ENCODE measurements at places on chromosomes 4 and X.

GRCh38 chrX:19670321-19670750, 155.0 kb upstream of the MAP3K15 start:
- peak; percentile 54 for DNase-seq

GRCh38 chr4:142858446-142858845, 12.3 kb upstream of the INPP4B start:
- DNase-seq: no peak

DNA sequence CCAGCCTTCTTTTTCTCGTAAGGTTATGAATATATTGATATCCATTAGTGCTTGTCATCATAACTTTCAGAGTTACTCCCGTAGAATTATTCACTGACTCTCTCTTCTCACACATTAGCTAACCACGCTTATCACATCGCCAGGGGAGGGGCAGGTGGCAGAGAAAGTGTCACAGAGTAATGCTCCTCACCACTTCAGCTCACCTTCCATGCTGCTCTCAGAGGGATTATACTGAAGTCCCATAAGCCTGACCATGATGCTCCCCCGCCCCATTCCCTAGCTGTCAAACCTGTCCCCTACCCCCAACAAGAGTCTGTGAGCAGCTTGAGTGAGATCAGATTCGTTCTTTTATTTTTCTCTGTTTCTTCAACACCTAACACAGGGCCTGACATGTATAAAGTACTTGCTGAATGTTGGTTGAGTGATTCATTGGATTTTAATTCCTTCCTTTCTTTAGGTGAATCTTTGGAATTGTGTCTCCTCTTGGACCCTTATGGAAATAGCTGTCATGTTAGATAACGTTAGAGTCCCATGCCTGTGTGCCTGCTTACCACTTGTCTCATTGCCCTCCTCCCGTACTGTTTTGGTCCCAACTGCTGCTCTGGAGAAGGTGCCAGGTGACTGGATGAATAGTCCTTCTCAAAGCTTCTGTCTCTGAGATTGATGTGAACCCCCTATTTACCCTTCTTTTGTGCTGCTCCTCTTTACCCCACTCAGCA, 55.1 kb downstream of the RS1 start:
- DNase-seq: no peak

DNA sequence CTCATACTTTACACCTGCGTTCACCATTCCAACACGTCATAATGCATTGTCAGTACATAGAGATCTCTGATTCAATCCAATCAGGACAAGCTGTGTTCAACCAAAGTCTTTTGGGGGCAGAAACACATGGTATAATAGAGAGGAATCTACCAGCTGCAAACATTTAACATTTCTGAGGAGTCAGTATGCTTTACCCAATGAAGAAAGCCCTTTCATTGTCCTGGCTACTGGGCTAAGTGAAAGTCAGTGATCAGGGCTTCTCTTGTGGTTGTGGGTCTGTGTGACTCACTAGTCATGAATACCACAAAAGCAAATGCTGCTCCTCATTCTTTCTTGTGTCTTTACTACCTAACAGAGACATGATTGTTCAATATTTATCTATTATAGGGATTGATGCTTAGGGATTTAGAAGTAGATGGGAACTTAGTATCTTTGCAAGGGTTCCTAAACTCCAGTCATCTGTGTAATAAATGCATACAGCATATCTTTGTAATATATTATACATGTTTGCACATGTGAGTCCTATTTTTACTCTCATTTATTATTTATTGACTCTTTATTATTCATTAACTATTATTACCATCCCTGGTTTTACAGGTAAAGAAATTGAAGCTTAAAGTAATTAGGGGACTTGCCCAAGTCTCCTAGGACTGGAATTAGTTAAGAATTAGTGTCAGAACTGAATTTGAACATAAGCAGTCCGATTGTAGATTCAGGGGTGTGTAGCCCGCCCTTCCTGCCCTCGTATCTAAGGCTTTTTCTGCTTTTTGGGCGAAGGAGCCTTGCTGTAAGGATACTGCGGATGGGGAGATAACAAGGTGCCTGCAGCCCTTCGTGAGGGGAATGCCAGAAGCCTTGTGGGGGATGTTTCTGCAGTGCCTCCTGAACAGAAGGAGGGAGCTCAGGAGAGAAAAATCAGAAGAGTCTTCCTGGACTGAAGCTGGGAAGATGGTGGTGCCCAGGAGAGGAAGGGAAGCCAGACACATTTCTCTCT, 353.1 kb upstream of the BOD1L1 start:
- peak; percentile 97 for DNase-seq

DNA sequence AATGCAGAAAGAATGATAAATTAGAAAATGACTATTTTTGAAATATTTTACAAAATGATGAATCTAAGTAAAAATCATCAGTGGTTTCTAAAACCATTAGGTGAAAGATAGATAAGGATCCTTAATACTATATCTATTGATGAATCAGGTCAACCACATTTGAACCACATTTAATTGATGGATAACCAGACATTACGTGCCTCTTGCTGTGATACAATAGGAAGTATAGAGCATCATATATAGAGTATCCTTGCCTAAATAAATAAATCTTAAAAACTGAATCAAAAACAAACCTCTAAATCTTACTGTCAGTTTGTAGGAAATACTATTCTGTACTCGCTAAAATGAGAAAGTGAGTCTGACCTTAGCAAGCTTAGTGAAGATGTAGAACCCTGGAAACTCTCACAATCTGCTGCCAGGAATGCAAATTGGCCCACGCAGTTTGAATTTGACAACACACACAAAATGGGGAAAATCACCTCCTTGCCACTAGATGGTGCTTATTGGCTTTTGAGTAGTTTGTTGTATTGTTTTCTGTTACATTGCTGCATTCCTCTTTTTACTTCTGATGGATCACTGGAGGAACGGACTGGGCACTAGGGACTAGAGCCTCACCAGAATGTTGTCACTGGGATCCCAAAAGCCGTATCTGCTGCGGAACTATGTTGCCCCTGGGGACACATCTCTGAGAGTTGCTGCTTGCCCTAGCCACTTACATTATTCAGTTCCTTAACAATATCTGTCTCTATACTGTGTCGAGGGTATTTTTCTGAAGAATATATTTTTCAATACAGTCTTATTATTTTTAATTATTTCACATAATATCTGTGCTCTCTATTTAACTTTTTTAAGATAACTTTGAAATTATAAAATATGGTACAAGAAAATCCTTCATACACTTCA, 25.4 kb upstream of the SLAIN2 start:
- peak; percentile 70 for DNase-seq

GRCh38 chrX:94961730-94962129, 1287.7 kb downstream of the FAM133A start:
- no peak for DNase-seq

DNA sequence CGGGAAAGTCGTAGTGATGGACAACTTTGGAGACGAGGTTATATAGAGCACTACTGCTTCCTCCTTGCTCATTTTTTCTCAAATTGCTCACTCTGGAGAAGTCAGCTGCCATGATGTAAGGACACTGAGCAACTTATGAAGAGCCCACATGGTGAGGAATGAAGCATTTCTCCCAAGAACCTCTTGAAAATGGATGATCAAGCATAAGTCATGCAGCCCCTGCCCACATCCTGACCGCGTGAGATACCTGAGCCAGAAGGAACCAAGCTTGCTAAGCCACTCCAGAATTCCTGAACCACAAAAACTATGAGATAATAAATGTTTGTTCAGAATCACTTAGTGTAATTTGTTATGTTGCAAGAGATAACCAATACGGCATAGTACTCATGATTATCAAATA, 42.8 kb downstream of the PDE5A start:
- peak; percentile 15 for DNase-seq

GRCh38 chr4:8136972-8137710, 21.5 kb downstream of the ABLIM2 start:
- DNase-seq: no peak

DNA sequence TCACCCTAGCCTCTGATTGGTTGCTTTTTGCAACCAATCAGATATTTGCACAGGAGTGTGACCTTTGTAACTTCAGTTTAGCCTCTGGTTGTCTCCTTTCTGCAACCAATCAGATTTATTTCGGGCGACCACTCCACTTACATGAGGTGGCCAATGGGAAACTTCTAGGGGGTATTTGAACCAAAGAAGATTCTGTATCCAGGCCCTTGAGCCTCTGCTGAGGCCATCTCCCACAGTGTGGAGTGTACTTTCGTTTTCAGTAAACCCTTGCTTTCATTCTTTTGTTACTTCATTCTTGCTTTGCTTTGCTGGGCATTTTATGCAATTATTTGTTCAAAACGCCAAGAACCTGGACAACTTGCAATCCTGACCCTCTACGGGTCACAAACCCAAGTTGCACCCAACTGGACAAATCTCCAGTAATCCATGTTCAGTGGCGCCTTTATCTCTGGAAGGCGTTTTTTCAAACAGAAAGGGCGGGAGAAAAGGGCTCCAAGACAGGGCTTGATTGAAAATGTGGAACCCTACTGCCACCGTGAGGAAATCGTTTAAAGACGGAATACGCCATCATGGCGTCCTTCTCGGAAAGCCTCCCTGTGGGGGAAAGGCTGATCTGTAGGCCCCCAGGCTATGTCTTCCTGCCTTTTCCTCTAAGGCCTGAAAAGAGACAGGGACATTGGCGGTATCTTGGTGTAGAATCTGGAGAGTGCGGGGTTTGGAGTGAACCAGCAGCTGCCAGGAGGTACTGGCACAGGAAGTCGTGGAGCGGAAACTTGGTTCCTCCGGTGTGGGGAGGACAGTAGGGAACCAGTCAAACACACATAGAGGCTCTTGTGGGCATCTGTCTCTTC, 184.6 kb downstream of the OR13H1 start:
- no peak for DNase-seq

DNA sequence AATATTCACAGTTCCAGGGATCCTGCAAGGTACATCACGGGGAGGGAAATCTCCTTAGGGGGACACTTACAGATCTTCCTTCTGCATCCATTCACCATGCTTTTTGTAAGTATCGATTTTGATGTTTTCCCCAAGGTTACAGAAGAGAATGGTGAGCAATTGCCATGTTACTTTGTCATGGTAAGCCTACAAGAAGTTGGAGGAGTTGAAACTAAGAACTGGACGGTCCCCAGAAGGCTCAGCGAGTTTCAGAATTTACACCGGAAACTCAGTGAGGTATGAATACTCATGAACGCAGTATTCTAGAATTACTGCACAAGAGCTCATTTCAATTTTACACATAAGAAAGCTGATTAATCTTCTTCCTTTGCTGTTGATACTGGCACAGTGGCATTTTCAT, 53.9 kb downstream of the LRP2BP start:
- no peak for DNase-seq

- no peak for DNase-seq
Measured at GRCh38 chr4:40938337-40938736, 188.6 kb downstream of the NSUN7 start.

- no peak for DNase-seq
Measured at GRCh38 chr4:7335344-7336066, 99.2 kb downstream of the PSAPL1 start.

- DNase-seq: no peak
Measured at GRCh38 chrX:43805579-43805978, 76.7 kb downstream of the MAOB start.

- DNase-seq: no peak
Measured at GRCh38 chrX:150757371-150757770, 64.2 kb downstream of the MTMR1 start.

DNA sequence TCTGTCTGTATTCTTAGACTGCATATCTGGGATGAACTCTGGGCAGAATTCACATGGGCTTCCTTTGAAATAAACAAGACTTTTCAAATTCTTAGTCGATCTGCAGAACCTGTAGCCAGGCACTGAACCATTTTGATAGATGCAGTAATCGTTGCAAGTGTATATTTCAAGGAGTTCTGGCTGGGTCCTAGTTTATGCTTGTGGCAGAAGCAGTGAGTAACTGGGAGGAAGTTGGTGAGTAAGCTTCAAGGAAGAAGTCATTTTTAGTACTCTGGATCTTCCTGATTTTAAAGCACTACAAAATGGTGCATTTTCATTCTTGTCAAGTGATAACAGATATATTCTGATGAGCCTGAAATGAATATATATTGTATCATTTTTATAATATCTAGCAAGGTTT, 9.5 kb downstream of the HPRT1 start:
- peak; percentile 43 for DNase-seq

DNA sequence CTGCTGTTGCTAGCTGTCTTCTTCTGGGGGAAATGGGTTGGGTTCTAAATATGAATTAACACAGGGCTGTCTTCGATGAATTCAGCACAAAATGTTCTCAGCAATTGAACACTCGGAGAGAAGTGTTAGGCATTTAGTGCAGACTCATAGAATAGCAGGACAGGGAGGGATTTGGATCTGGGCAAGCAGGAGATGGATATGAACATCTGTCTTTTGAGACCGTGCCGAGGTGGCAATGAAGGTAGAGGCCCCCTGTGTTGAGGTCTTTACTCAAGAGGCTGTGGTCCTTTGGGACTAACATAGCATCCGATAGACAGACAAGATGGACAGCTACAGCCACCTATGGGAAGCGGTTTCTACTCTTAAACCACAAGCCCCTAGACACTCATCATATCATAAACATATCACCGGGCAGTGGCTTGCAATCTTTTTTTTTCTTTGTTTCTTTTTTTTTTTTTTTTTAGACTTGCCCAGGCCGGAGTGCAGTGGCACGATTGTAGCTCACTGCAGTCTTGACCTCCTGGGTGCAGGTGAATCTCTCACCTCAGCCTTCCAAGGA, 6.7 kb downstream of the CD99 start:
- no peak for DNase-seq

GRCh38 chr4:113467581-113467980, 294.0 kb downstream of the CAMK2D start:
- peak; percentile 53 for DNase-seq

GRCh38 chr4:99887837-99888236, 6.4 kb downstream of the LAMTOR3 start:
- DNase-seq: no peak

GRCh38 chr4:82688091-82688795, 110.4 kb downstream of the SCD5 start:
- DNase-seq: no peak

GRCh38 chr4:148112231-148112982, 329.8 kb downstream of the NR3C2 start:
- DNase-seq: peak; percentile 85

DNA sequence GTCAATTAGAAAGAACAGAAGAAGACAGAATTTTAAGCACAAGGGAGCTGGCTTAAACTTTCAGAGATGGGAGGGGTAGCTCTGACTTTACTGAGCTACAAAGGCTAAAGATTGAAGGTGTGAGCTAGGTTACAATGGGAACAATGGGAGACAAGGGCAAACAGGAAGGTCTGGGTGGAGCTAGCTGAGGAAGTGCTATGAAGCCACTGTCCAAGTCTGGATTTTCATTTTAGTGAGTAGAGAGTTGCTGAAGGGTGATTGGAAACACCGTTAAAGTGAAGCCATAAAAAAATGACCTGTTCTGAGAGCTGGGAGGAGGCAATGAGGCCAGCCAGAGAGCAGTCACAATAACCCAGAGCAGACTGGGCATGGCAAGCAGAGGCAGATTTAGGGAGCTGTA, 104.3 kb upstream of the CITED1 start:
- DNase-seq: no peak

- no peak for DNase-seq
Measured at GRCh38 chr4:78772526-78773091, 3.5 kb upstream of the BMP2K start.

Data from fibroblast of skin of right quadriceps (primary cell).